Suppressor macrophage treated with lipopolysaccharide for 4 hours (primary cell): ENCODE measurements at places on chromosomes 3 and 15.

DNA sequence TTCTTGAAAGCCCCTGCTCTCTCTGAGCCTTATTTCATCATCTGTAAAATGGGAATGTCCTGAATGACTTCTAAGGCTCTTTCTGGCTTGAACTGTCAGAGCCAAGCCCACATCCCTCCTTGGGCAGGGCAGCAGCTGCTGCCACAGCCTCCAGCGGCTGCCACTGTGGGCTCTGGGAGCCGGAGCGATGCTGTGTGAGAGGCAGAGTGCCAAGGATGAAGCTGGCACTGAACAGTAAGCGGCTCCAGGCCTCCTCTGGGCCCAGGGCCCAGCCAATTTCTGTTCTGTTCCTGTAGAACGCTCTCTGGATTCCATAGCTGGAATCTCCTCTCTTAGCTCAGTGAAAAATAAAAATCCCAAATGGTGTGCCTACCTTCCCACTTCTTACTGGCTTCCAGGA, 4.4 kb downstream of the CPLX3 start:
- no peak for DNase-seq

DNA sequence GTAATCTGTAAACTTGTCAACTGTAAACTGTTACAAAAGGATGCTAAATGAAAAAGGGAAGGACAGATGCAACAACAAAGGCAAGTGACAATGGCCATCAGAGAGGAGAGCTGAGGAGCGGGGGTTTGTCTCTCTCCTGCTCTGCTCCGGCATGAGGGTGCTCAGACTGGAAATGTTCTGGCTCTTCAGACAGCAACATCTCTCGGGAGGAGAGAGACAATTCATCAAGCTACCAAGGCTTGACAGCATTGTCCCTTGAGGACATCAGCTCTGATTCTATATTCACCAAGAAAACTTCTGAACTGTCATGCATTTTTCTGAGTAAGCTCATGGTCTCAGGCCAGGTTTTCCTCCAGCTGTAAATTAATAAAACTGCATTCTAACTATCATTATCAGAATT, 408.2 kb downstream of the IGSF11 start:
- DNase-seq, result no peak

DNA sequence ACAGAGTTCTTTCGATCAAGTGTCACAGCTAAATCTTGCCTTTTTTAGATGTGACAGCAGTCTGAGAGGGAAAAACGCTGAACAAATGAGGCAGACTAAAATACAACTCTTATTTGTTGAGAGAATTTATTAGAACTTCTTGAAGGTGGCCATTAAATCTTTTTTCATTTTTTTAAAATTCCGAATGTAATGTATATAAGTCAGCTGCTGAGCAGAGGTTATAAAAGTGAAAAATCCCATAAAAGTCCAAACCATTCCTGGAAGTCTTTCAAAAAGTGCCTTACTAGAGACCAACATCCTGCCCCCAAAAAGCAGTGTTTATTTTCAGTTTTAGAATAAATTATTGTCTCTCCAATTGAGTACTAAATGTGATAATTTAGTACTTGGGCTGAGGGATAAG, 3.1 kb downstream of the TSEN2 start:
- no peak for DNase-seq

DNA sequence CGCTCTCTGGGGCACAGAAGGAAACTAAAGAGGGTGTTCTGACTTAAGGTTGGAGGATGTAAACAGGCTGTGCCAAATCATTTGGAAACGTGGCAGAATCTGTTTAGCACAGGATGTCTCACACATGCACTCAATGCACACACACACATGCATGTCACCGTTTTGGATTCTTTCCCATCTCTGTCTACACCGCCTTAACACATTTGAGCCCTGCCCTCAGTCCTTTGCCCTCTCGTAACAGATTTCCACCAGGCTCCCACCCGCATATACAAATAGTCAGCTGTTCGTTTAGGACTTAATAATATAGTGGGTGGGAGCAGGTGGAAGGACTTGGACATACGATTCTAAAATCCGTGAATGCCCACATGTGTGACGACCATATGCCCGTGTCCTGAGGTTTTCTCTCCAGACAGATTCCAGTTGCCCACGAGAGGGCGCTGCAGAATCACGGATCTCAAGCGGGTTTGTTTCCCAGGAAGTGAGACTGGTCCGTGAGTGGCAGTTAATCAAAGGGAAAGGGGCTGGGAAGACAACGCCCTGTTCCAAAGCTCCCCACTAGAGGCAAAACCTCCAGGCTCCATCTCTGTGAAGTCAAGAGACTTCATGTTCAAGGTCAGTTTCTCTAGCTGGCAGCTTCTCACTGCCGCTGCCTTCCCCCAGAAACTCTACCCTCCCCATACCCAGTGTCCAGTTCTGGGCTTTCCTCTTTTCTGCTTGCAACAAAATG, 44.5 kb downstream of the NOX5 start:
- peak; percentile 92 for DNase-seq

DNA sequence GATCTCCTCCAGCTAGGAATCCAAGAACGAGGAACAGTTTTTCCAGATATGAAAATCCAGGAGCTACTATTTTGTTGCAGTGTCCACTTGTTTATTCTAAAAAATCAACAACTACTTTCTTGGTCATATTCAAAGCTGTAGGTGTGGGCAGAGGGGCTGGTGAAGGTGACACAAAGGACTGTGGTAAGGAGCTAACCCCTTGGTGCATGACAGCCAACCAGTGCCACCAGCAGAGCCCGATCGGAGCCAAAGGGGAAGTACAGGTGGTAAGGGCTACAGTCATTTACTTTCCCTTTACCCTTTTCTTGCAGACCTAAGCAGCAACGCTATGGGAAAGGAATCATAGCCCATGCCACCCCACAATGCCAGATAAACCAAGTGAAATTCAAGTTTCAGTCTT, 30.7 kb downstream of the PLA1A start:
- DNase-seq, result peak; percentile 66

DNA sequence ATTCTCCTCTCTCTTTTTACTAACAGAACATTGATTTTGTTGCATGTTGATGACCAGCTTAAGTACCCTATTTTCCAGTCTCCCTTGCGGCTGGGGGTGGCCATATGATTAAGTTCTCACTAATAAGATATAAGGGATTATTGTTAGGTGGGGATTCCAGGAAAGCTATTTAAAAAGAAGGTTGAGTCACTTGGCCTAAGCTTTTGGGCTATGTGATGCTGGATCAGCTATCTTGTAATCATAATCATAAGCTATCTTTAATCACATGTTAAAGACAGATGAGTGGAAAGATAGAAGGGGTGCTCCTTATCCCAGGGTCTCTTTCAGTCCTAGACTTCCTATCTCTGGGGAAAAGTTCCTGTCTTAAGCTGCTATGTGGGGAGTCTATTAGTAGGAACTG, 59.9 kb downstream of the CGNL1 start:
- DNase-seq, result no peak

DNA sequence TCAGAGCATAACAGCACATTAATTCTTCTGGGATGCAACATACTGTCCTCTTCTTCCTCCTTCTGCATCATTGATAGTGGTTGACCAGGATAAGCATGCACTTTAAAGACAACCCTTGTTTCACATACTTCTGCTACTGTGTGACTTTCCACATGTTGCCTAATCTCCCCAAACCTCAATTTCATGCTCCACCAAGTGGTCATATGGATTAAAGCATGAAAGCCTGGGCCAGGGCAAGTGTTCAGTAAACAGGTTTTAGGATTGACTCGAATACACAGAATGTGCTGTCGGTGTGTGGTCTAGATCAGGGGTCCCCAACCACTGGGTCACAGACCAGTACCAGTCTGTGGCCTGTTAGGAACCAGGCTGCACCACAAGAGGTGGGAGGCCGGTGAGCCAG, 22.5 kb upstream of the BFSP2 start:
- DNase-seq, result peak; percentile 44

DNA sequence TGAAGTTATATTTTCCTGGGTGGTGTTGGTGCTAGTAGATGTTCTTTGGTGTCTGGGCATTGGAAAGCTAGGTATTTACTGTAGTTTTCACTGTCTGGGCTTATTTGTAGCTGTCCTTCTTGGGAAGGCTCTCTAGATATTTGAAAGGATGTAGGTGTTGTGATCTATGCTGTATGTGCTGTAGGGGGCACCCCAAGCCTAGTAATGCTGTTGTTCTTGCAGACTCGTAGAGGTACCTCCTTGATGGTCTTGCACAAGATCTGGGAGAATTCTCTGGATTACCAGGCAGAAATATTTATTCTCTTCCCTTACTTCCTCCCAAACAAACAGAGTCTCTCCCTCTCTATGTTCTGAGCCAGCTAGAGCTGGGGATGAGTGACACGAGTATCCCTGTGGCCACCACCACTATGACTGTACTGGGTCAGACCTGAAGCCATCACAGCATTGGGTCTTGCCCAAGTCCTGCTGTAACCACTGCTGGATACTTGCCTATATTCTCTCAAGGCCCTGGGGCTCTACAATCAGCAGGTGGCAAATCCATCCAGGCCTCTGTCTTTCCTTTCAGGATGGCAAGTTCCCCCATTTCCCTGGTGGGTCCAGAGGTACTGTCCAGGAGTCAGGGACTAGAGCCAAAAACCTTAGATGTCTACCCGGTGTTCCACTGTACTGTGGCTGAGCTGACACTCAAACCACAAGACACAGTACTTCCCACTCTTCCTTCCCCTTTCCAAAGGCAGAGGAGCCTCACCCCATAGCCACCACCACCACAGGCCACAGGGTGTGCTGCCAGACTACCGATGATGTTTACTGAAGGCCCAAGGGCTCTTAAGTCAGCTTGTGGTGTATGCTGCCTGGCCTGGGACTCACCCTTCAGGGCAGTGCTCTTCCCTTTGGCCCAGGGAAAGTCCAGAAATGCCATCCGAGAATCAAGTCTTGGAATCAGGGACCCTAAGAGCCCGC, 195.2 kb upstream of the DPPA4 start:
- DNase-seq, result peak; percentile 13

DNA sequence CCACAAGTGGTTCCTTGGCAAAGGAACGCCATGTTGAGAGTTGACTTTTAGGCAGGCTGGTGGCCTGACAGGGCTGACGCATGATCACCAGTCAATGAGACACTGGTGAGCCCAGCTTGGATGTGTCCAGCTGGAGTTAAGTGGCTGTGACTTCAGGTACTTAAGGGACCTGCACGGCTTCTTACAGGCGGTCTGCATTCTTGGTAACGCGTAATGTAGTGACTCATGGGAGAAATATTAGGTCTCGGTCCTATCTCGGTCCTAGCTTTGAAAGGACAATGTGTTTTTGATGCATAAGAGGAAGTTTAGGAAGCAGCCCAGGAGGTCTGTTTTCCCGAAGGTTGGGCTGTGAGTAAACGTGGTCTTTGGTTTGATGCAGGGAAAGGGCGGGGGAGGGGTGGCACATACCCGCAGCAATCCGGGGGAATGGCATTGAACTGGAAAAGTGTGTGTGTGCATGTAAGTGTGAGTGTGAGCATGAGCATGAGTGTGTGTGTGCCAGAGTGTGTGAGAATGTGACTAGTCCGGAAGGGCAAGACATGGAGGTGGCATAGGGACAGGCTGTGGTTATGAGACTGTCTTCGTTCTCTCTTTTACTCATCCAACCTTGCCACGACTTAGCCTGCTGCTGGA, 55.3 kb downstream of the FAM43A start:
- DNase-seq, result no peak

DNA sequence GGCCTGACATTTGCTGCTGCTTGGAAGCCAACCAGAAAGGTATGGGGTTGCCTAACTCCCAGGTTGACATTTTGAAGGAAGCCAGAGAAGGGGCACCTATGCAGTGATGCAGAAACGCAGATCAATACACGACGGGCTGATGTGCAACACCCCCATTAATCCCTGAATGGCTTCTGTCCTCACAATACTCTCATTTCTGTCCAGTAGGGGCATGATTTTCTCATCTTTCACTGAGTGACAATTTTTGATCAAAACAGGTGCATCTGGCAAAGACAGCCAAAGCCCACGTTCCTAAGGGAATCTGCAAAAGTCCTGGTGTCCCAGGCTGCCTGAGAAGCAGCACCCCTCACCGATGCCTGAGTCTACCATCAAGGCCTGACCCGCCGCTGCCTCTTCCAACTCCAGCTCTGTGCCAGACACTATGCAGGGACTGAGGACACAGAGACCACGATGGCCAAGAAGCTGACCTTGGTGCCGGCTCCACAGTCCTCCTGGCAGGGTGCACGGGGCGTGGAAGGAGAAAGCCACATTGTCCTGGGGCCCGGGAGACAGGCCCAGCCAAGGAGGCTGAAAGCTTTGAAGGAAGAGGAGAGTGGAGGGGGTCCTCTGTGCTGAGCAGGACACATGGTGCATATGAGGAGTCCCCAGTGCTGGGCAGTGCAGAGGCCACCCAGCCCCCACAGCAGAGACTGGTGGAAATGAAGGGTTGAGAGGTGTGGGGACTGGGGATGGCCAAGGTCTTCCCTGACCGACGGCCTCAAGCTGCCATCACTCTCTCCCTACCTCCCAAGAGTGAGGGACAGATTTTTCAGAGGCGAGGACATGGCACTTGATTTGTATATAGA, 159.6 kb downstream of the NUP210 start:
- no peak for DNase-seq

GRCh38 chr15:86615411-86615810, 535.7 kb downstream of the AGBL1 start:
- DNase-seq, result no peak
